GOT3 (cell line): ENCODE measurements at places on chromosomes 12 and 14.

- DNase-seq, result no peak
Measured at GRCh38 chr12:80222261-80222660, 122.9 kb downstream of the OTOGL start.

- DNase-seq, result no peak
Measured at GRCh38 chr12:19964549-19964948, 403.8 kb upstream of the PDE3A start.

- DNase-seq, result no peak
Measured at GRCh38 chr12:32847287-32847686, 49.3 kb downstream of the PKP2 start.

- no peak for DNase-seq
Measured at GRCh38 chr12:49287876-49288275, 7.1 kb upstream of the PRPH start.

DNA sequence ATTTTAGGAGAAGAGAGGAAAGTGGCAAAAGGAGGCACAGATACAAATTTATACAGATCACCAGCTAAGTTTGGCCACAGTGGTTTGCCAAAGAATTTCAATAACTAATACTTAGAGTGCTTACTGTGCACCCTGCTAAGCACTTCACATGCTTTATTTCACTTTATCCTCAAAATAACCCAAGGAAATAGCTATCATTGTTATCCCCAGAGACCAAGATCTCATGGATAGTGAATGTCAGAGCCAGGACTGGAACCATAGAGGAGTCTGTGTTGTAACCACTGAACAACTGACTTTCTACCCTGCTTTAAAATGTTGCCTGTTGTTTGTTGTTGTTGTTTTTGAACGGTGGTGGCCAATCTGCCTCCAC is 1.3 kb upstream of the TCP11L2 start:
- no peak for DNase-seq
